NCI-H774 (cell line): ENCODE measurements at places on chromosomes 6 and 20.

DNA sequence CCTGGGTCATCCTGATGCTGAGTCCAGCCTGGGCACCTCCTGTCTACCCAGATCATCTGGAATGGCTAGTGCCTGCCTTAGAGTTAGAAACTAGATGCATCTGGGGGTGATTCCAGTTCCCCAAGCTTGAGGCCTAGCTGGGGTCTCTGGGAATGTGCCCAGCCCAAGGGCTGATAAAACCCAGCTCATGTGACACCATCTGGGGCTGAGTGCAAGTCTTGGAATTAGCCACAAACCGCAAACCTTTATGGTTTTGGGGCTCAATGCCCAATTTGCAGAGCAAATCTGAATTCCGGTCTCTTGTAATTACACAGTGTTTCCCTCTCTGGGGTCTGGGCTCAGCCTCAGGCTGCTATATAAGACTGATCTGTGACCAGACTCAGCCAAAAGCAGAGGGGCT is at the start of gene BPIFB4:
TSS of gene BPIFB4 (plus strand) at position 385 of the 400 bp plus-strand sequence. CDS start 1,884 bp downstream, outside the sequence.
- DNase-seq: no peak

- no peak for DNase-seq
These were observed 27.3 kb downstream of the PRDM1 start for GRCh38 chr6:106113256-106113959.

DNA sequence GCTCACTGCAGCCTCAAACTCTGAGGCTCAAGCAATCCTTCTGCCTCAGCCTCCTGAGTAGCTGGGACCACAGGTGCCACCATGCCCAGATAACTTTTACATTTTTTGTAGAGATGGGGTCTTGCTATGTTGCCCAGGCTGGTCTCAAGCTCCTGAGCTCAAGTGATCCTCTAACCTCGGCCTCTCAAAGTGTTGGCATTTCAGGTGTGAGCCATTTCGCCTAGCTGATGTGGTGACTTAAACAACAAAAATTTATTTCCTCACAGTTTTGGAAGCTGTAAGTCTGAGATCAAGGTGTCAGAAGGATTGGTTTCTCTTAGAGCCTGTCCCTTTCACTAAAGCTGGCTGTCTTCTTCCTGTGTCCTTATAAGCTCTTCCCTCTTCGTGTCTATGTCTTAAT is 15.0 kb upstream of the JARID2 start:
- DNase-seq: no peak

- no peak for DNase-seq
These were observed 21.2 kb upstream of the ABT1 start for GRCh38 chr6:26575494-26575939.

DNA sequence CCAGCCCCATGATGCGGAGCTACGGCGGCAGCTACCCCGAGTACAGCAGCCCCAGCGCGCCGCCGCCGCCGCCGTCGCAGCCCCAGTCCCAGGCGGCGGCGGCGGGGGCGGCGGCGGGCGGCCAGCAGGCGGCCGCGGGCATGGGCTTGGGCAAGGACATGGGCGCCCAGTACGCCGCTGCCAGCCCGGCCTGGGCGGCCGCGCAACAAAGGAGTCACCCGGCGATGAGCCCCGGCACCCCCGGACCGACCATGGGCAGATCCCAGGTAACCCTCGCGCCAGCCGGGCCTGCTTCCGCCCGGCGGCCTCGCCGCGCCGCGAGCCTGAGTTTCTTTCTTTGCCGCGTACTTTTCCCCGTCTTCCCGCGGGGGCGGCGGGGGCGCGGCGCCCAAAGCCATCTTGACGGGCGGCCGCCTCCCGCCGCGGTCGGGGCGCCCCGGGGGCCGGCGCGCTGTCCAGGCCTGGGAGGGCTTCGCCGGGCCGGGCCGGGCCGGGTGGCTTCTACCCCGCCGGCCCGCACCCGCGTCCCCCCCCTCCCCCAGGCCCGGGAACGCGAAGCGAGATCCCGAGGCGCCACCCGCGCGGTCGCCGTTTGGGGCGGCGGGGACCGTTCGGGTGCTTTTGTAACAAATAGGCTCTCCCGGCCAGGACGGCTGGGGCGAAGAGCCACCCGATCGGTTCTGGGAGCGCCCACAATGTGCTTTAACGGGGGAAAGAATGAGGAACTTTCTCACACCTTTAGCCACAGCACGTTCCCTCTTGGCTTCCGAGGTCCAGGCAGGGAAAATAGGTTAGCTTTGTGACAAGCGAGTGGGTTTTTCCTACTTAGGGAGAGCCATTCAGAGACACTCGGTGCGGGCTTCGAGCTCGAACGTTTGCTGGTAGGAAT is 2.3 kb downstream of the ARID1B start:
- DNase-seq: peak; percentile 38

DNA sequence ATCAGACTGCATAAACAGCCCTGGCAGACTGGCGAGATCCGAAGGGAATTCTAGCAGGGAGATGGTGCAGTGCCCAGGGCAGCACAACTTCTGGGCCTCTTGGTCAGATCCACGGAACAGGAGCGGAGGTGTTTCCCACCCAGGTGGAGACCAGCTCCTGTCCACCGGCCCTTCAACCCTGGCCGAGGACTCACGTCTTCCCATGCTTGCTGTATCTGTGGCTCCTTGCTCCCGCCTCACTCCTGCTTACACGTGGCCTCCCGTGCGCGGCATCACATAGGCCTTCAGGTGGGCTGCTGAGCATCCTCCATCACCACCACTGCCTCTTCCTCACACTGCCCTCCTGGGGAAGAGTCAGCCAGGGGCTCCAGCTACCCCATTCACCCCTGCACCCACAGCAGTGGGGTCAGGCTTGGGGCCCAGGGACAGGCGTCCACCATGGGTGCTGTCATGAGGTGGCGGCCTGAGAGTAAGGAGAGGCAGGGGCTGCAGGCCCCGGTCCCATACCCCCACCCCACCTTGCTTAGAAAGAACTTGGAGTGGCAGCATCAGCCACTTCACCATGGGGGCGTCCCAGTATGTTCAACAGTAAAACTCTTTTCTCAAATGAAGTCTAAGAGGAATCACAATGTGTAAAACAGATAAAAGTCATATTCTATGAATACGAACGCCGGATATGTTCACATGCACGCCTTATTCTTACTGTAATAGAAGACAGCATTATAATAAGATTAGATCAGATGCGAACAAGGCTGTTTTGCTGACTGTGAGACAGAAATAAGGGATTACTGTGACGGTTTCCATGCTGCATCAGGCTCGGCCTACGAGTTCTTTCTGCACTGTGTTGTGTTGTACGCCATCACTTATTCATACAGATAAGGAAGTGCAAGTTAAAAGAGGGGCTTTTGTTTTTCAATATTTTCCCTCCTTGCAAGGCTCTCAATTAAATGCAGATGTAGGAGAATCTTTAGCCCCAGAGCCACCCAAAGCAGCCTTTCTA is 165.4 kb downstream of the GRM4 start:
- no peak for DNase-seq

DNA sequence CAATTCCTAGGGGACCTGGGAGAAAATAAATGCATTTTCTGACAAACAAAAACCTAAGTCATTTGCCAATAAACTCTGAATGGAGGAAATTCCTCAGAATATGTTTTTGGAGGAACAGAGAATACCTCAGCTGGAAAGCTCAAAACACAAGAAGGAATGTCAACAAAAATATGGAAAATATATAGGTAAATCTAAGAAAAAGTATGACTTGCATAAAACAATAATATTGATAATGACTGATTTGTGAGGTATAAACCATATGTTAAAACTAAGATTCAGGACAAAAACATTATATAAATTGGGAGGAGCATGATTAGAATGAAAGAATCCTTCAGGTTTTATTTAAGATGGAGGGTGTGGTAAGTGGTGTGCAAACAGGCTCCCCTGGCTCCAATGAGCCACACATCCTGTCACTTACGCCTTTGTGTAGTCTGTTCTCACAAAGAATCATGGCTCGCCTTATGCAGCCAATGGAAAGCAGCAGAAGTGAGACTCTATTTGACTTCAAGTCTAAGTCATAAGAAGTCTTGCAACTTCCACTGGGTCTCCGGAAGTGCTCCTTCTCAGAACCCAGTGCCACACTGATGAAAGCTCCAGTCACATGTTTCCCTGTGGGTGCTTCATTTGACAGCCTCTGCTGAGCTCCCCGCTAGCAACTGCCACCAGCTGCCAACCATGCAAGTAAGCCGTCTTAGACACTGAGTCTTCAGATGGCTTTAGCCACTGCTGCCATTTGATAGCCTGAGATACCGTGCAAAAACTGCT is 8.1 kb downstream of the CFAP61 start:
- DNase-seq: no peak

GRCh38 chr20:2869381-2869780 is 3.9 kb upstream of the PTPRA start:
- no peak for DNase-seq

GRCh38 chr6:100461278-100461916 is 3.3 kb downstream of the SIM1 start:
- DNase-seq: no peak

GRCh38 chr20:50041246-50041873 is 58.6 kb downstream of the SNAI1 start:
- no peak for DNase-seq

DNA sequence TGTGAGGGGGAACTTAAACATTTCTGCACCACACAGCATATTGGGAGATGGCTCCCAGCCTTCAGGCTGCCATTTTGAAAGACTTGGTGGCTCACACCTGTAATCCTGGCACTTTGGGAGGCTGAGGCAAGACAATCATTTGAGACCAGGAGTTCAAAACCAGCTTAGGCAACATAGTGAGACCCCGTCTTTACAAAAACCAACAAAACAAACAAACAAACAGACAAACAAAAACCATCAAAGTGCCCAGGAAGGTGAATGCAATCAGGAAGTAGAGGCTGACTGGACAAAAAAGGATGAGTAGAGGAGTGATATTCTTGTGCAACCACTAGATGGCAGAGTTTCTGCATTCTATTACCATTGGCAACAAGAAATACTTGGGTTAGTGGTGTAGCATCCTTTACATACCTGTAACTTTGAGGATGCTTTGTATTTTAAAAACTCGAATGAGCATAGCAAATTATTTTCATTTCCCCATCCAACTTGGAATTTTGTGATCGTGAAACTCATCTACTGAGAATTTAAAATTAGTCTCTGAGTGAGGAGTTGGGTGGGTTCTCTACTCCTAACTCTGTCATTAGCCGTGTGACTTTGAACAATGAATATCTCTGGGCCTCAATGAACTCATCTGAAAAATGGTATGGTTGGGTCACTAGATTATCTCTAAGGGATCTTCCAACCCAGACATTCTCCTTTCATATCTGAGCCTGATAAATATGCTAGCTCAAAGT is 84.4 kb downstream of the CRYBG1 start:
- DNase-seq: peak; percentile 78

GRCh38 chr20:46557231-46557956 is 6.9 kb upstream of the OCSTAMP start:
- DNase-seq: no peak

DNA sequence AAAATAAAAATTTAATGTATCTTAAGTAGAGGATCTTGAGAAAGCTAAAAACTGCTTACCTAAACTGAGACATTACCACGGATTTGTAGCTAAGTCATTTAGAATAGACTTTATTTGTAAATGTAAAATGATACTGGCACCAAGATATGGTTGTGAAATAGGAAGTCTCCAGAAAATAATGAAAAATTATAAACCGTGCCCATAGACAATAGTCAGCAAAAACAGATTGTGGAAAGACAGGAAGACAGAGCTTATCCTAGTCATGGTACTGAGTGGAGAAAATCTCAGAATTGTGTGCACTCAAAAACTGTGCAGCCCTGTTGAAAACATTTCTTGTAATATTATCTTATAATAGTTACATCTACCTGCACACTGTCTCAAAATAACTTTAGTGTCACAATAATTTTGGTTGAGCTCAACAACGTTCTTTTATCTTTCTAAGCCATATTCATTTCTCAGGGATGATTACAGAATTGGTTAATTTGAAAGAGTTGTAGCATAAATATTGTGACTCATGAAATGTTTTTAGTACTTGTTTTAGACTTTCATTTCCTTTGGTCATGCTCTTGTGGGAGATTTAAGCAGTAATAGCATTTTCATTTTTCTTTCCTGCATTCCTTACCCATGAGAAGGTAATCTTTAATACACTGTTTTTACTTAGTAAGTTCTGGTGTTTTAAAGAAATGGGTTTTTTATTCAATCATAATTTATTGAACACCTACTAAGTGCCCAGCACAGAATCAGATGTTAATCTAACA is 174.5 kb downstream of the SOX4 start:
- no peak for DNase-seq

DNA sequence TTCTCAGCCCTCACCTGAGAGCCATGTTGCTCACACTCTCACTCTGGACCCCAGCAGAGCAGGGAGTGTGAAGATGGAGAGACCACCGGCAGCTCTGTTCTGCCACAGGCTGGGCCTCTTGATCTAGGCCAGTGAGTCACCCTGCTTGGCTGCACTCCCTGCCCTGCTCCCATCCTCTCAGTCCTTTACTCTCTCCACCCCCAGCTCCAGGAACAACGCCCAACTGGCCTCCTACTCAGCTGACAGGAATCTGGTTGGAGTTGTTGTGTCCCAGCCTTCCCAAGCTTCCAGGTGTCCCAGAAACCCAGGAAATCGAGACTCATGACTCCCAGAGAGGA is at the start of gene PSORS1C1:
TSS of gene PSORS1C1 (plus strand) at position 260 of the 338 bp plus-strand sequence. CDS start 14,833 bp downstream, outside the sequence.
- DNase-seq: no peak

DNA sequence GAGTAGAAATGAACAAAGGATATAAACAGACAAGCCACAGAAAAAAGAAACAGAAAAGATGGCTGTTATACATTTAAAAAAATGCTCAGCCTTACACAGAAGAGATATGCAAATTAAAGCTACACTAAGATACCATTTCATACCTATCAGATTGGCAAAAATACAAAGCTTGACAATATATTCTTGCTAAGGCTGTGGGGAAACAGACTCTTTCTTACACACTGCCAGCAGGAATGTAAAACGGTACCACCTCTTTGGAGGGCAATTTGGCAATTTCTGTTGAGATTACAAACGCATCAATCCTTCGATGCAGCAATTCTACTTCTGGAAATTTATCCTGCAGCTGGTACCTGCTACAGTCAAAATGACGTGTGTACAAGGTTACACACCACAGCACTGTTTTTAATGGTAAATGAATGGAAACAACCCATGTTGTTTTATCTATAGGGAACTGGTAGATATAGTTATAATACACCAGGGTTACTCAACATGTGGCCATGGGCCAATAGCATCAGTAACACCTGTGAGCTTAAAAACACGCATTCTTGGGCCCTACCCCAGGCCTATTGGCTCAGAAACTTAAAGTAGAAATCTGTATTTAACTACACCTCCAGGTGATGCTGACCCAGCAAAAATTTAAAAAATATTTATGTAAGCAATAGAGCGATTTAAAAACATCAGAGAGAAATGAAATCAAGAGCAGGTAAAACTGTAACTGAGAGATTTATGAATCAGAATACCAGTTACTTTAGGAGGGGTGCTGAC is 53.3 kb downstream of the TRAM2 start:
- no peak for DNase-seq

GRCh38 chr20:7410150-7410549 is 530.1 kb downstream of the HAO1 start:
- no peak for DNase-seq

GRCh38 chr6:3625980-3626563 is 125.4 kb downstream of the PXDC1 start:
- DNase-seq: no peak

- DNase-seq: no peak
These were observed 9.5 kb downstream of the CITED2 start for GRCh38 chr6:139364982-139365379.
